ENCODE measurements at places on chromosomes 13 and 19.

GRCh38 chr13:34941436-34941834 lies 635 bp upstream of the NBEA start:
- DNase-seq = no peak

DNA sequence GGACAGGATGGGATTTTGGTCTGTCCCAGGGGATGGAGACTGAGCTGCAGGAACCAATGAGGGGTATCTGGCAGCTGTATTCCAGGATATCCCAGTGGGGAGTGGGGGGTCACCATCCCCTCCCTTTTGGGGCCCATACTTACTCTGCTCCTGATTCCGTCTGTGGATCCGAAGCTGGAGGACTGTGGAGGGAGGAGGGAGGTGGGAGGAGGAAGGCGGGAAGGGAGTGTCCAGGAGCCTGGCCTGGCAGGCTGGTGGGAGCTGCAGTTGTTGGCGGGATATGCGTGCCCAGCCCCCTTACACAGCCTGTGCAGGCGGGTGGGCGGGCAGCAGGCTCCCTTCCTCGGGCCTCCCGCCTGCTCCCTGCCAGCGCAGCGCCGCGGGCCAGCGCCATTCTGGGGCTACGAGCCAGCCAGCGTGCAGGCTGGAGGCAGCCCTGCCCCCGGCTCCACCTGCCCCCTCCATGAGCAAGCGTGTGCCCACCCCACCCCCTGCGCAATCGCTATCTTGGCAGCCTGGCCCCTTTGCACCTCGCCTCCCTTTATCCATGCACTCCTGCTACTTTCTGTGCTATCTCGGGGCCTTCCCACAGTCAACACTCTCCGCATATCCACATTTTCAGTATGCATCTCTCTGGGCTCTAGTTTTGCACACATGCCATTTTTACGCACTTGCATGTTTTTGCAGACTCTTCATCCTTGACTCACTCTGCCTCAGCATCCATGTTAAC lies 2.8 kb downstream of the MAMSTR start:
- DNase-seq = no peak

- DNase-seq = peak; percentile 32
Measured at GRCh38 chr13:98869408-98870090, 108.3 kb downstream of the DOCK9 start.

DNA sequence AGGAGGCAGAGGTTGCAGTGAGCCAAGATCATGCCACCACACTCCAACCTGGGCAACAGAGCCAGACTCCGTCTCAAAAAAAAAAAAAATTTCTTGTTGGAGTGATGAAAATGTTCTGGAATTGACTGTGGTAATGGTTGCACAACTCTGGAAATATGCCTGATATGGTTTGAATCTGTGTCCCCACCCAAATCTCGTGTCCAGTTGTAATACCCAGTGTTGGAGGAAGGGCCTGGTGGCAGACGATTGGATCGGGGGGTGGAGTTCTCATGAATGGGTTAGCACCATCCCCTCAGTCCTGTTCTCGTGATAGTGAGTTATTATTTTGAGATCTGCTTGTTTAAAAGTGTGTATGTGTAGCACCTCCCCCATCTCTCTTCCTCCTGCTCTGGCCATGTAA lies 41.1 kb upstream of the MAP3K10 start:
- DNase-seq = no peak

- no peak for DNase-seq
Measured at GRCh38 chr13:74743992-74744391, 609.8 kb upstream of the KLF12 start.

GRCh38 chr19:44620667-44621066 lies 7.3 kb downstream of the IGSF23 start:
- DNase-seq = no peak

GRCh38 chr13:23512762-23513395 lies 57.3 kb upstream of the TNFRSF19 start:
- DNase-seq = no peak

- DNase-seq = peak; percentile 3
Measured at GRCh38 chr13:76745261-76746200, 140.7 kb downstream of the KCTD12 start.

DNA sequence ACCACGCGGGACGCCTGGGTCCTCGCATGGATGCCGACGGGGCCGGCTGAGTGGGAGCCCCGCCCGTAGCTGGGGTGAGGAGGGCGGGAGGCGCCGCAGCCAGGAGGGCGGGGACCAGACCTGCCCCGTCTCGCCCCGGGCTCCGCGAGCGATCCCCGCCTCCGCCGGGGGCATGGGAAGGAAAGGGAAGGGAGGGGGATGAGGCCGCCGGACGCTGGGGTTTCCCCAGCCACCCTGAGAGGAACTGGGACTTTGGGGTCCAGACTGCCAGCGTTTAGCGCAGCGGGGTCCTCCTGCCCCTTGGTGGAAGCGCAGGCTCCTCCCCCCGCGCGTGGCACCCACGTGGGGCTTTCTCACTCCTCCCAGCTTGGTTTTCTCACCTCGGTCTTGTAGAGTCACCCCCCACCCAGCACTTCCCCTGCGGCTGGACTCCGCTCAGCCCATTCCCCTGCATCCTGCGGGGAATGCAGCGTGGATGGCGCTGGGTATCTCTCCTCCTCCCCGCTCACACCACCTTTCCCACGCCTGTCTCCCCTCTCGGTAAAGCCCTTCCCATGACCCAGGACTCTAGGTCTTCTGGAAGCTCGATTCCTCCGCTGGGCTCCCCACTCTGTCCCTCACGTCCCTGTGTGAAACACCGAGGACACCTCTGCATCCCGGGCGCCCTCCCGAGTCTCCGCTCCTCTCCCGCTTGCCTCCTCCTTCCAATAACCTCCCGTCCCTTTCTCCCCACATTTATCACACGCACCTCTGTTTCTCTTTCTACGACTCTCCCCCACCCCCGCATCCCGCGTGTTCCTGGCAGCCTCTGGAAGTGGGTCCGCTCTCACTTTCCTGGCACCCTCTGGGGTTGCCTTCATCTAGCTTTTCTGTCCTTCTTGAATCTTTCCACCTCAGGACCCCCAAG lies 2.1 kb downstream of the TGFB1 start:
- peak; percentile 90 for DNase-seq

DNA sequence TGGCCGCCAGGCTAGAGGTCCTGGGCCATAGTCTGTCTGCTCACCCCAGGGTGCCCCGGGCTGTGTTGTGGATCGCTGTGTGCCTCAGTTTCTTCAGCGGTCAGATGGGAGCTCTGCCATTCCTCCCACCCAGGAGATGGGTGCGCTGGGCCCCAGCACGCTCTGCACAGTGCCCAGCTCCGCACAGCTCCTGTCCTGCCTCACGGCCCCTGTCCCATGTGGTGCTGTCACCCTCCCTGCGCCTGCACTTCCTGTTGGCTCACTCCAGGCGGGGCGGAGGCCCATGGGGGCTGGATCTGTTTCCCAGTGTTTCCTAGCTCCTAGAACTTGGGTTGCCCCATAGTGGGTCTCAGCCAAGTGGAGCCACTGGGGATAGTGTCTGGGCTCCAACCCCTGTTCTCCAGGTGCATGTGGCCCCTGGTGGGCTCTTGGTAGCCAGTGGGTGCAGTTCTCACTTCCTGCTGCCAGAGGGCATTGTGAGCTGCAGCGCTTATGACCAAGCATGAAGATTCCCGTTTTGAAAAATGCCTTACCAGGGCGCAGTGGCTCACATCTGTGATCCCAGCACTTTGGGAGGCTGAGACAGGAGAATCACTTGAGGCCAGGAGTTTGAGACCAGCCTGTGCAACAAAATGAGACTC lies 69.8 kb downstream of the KDM4B start:
- DNase-seq = no peak

- DNase-seq = peak; percentile 65
Measured at GRCh38 chr13:30334663-30335386, 27.5 kb upstream of the KATNAL1 start.

DNA sequence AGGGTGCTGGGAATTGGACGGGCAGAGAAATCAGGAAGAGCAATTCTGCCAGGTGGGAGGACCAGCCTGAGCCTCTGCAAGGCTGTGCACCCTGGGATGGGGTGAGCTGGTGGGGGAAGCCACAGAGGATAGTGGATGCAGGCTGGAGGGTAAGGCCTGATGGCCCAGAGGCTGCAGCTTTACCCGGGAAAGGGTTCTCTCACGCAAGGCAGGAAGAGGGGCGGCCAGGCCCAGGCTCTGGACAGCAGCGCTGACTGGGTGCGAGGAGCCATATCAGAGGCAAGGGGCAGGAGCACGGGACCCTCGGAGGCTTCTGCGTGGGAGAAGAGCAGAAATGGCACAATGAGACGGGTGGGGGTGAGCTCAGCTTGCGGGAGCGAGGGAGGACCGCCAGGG lies 104.6 kb downstream of the SOX1 start:
- no peak for DNase-seq

DNA sequence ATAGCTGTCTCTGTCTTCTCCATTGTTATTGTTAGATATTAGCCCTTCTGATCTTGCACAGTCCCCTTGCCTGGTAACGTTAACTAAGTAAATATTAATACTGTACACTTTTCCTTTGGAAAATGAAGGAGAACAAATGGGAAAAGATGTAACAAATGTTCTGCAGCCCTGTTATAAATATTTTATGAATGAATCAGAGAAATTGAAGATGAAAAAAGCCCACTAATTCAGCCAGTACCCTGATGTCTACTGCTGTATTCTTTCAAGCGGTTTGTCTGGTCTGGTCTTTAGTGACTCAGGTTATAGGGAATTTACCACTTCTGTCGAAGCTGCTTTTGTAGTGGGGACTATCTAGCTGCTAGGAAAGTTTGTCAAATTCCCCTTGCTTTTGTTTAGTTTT lies 121.0 kb downstream of the COG6 start:
- no peak for DNase-seq

DNA sequence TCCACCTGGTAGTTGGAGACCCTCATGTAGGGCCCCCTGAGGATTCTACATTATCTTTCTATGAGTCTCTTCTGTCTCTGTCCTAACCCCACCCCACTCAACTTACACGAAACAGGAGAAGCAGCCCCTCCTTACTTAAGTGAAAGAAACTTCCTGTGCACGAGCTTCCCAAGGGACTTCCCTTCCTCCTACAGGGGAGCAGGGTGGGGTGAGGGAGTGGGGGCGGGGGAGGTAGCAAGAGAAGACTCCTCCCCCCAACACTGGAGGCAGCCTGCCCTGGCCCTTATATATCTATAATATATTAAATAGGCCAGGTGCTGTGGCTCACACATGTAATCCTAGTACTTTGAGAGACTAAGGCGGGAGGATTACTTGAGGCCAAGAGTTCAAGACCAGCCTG lies 5.5 kb upstream of the PDE4C start:
- no peak for DNase-seq

- peak; percentile 54 for DNase-seq
Measured at GRCh38 chr19:41264581-41265394, 616 bp downstream of the HNRNPUL1 start.

- peak; percentile 26 for DNase-seq
Measured at GRCh38 chr19:38142176-38143035, 81.6 kb downstream of the DPF1 start.

GRCh38 chr13:93145199-93145598 lies 81.4 kb upstream of the GPC6 start:
- DNase-seq = no peak

DNA sequence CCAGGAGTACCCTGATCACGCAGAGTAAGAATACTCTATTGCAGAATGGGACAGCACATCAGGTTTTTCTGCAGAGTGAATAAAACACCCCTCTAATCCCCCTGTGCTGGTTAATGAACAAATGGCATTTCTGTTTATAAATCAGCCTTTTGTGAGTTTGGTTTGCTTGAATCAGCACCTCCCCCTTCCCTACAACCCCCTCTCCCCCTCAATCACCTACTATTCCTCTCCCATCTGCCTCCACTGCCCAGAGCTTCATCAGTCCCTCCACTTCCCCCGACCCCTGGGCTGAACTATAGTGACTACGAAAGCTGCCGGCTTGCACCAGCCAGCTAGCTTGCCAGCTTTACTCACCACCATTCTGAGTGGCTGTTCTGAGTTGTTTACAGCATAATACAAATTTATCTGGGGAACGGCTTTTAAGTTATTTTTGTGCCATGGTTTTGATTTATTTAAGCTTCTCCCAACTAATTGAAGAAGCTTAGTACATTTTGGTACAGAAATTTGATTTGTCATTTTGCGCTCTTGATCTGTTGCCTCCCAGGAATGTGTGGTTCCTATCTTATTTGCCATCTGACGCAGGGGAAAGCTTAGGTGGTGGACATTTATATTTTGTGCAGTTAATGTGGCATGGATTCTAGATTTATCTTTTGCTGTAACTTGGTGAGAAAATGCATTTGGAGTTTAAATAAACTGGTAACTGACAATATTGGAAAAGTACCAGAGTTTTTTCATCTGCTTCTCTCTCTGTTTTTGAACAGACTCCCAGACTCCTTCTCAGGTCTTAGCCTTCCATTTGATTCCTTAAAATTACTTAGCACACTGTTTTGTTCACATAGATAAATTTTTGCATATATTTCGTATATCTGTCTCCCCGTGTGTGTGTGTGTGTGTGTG lies 41.7 kb upstream of the WDFY2 start:
- DNase-seq = no peak

- DNase-seq = no peak
Measured at GRCh38 chr19:21487969-21488368, 17.4 kb upstream of the ZNF429 start.

- no peak for DNase-seq
Measured at GRCh38 chr13:29991343-29991742, 140.9 kb upstream of the UBL3 start.

- no peak for DNase-seq
Measured at GRCh38 chr19:48418317-48419064, 25.0 kb downstream of the GRIN2D start.

DNA sequence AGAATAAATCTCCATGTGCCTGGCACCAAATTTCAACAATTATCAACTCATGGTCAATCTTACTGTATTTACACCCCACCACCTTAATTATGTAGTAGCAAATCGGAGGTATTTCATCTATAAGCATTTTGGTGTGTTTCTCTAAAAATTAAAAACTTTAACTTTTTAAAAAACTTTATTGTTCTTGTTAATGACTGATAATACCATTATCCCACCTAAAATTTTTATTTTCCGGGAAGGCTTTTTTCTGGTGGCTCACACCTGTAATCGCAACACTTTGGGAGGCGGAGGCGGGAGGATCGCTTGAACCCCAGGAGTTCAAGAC lies 453 bp upstream of the PDCD2L start:
- DNase-seq = no peak

DNA sequence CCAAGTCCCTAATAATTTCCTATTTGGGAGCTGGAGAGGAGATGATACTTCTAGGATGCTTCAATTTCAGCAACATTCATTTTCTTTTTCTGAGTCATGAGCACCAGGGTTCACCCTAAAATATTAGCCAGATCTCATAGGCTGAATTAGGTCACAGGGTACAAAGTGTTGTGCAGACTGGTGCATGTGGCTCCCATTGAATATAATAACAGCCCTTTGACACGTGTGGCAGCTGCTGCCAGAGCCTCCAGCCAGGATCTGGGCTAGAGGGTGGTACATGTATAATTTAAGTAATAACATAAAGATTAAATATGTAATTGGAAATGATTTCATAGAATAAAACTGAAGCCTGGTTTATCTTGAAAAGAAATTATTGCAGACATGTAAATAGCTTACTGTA lies 244.9 kb downstream of the ATP8A2 start:
- DNase-seq = no peak

GRCh38 chr13:66462187-66462586 lies 767.9 kb downstream of the PCDH9 start:
- DNase-seq = no peak

- DNase-seq = no peak
Measured at GRCh38 chr19:17725422-17726078, 6.3 kb downstream of the MAP1S start.

All from CD4-positive, alpha-beta T cell treated with Interleukin-17A for 1 hour (primary cell).